ENCODE measurements at places on chromosomes 5 and 9.

DNA sequence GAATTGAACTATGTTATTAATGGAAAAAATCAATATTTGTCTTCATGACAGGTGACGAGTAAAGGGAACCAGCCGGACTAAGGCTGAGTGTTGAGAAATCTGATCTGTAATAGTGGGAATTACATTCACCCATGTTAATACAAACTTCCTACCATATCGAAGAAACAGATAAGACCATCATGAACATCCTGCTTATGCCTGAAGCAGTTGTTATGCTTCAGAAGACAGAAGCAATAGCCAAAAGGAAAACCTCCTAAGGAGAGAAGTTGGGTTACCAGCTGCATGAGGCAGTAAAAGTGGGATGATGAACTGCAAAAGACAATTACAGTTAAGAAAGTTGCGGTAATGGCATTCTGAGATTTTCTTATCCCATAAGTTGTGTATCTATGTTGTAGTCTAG lies 281.5 kb downstream of the GABRB2 start:
- no peak for DNase-seq

GRCh38 chr5:68771732-68772131 lies 322.1 kb upstream of the SLC30A5 start:
- no peak for DNase-seq

DNA sequence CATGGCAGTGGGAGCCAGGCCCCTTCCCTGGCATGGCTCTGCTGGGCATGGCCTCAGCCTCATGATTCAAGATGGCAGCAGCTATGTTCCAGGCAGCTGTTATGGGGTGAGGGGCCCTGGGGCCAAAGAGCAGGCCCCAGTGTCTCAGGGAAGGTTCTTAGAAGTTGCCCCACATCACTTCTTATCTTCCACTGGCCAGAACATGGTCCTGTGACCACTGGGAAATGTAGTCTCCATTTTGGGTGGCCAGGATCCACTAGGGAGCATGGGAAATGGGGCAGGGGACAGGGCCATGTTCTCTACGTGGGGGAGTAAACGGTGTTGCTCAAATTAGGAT lies 18.3 kb downstream of the SUSD3 start:
- DNase-seq, result no peak

GRCh38 chr5:179696603-179697002 lies 2.2 kb upstream of the CANX start:
- DNase-seq, result peak; percentile 65

- DNase-seq, result no peak
Measured at GRCh38 chr9:116736399-116737151, 49.5 kb downstream of the TRIM32 start.

- DNase-seq, result no peak
Measured at GRCh38 chr5:136309932-136310598, 55.3 kb downstream of the TRPC7 start.

DNA sequence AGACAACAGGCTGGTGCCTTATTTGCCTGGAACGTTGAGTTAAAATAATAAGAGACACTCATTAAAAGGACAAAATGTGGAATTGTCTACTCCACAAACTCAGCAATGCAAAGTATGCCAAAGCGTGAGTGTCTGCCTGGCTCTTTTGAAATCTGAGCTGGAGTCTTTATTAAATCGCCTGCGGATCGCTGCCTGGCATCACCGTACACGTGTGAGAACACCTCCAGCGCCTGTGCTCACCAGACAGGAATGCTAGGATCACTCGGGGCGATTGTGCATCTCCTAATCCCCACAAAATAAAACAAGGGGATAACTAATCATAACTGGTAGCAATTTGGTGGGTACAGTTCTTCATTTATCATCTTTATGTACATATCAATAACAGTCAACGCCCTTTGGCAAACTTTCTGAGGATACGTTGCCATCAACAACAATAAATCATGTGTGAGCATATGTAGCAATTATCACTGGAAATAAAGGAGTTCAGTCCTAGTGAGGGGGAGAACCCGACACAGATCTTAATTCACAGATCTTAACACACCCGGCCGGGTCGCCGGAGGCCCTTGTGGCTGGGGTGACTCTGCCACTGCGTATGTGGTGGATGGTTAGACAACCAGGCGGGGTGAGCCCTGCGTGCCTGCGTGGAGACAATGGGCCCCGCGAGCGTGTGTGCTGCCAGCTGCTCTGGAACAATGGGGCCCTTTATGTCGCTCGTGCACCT lies 284.9 kb upstream of the IRX1 start:
- no peak for DNase-seq

DNA sequence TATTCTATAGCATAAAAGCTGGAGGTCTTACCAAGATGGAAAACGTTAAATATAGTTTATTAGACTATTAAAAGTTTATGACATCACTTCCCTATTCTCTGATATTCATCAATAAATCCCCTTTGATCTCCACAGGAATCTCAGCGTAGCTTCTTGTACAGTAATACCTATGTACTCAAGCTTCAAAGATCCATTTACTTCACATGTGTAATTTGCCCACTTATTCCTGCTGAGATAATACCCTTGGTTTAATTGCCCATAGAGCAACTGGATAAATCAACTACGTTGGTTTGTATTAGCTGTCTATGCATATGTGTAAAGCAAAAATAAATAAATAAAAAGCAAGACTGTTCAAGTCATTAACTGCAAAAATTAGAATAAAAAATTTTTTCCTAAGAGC lies 219.7 kb downstream of the EFNA5 start:
- no peak for DNase-seq

GRCh38 chr5:106962464-106963230 lies 708.1 kb downstream of the EFNA5 start:
- no peak for DNase-seq

GRCh38 chr9:7967093-7967827 lies 167.7 kb upstream of the DMAC1 start:
- no peak for DNase-seq

DNA sequence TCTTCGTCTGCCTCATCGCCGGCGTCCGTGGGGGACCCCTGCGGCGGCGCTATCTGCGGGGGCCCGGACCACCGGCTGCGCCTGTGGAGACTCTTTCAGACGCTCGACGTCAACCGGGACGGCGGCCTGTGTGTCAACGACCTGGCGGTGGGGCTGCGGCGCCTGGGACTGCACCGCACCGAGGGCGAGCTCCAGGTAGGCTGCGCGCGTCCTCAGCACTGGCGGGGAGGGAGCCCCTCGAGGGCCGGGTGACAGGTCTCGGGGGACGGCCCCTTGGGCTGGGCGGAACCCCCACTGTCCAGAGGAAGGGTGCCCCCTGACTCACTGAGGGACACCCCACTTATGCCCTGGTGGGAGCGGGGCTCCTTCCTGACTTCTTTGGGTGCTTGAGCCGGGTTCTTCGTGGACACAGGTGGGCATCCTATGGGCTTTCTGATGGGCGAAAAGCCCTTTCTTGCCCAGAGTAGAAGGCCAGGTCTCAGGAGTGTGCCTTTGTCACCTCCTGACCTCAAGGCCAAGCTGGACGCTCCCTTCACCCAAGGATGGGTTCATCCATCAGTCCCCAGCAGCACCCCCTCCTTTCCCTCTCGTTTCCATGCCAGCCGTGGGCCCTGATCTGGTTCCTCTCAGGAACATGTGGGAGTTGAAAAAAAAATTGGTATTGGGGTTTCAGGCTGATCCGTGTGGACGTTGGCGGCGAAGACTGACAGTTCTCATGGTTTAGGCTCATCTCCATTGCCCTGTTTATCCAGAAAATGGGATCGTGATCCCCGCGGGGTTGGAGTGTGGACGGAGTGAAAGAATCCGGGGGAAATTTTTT lies 564 bp downstream of the SLC25A25 start:
- no peak for DNase-seq

DNA sequence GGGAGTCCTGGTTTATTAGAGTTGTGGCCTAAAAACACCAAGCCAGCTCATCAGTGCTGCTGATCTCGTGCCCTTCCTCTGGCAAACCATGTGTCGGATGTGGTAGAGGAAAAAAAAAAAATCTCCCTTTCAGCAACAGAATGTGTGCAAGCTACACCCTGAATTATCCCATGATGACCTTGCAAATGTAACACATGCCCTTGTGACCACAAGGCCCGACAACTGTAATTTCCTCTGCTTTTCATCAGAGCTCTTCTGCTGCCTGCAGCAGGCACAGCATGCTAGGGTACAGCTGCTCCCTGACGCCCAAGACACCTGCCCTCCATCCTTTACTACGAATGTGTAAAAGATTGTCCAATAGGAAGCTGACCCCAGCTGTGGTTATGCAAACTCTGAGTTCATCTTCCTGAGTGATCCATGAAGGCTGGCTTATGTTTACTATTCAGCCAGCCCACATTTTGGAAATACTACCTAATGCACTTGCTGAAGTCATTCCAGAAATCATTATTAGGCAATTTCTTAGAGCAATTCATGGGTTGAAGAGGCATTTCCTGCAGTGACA lies 14.6 kb upstream of the BNC2 start:
- DNase-seq, result no peak

GRCh38 chr5:107478068-107478641 lies 192.6 kb downstream of the EFNA5 start:
- DNase-seq, result no peak

GRCh38 chr5:93384026-93384425 lies 197.0 kb downstream of the NR2F1-AS1 start:
- no peak for DNase-seq

DNA sequence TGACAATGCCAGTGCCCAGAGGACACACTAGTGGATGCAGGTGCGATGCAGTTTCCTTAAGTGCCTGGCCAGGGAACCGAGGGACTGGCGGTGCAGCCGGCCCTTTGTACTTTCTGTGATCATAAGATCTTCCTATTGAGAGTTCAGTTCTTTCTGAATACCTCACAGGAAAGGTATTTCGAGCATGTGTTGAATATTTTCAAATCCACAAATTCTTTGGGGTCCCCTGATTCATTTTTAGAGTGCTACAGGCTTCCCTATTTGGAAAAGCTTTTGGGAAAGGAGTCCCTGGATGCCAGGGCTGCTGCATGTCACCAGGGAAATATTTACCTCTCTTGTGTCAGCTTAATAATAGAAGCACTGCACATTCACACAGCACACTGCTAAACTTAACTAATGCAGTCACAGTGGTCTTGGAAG lies 281.5 kb downstream of the GADD45G start:
- DNase-seq, result no peak

GRCh38 chr5:38400365-38400764 lies 142.0 kb downstream of the EGFLAM start:
- DNase-seq, result no peak

GRCh38 chr5:150278046-150278730 lies 11.4 kb downstream of the CAMK2A start:
- DNase-seq, result no peak

DNA sequence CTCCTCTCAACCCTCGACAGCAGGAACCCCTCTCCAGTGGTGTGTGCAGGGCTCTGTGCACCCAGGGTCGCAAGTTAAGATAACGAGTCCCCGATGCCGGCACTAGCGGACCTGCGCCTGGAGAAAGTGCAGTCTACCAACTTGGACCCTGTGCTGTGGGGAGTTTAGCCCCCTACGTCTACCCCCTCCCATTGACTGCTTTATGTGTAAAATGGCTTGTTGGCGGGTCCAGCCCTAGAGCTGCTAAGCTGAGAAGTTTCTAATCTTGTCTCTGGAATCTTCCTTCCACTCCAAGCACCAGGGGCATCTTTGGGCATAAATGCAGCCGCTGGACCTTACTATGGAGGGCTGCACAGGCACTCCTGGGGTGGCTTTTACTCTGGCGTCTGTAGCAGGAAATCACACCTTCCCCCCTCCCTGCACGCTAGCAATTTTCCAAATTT lies 7.1 kb upstream of the PITX1 start:
- DNase-seq, result no peak

- DNase-seq, result no peak
Measured at GRCh38 chr5:177608243-177609075, 8.5 kb downstream of the B4GALT7 start.
